ENCODE measurements at places on chromosomes 7 and 10.

GRCh38 chr7:56115852-56116538 is at the start of gene NUPR2:
Gene NUPR2 (minus strand): TSS chr7:56116417. CDS start chr7:56116314, 103 bp downstream.
- no peak for DNase-seq

DNA sequence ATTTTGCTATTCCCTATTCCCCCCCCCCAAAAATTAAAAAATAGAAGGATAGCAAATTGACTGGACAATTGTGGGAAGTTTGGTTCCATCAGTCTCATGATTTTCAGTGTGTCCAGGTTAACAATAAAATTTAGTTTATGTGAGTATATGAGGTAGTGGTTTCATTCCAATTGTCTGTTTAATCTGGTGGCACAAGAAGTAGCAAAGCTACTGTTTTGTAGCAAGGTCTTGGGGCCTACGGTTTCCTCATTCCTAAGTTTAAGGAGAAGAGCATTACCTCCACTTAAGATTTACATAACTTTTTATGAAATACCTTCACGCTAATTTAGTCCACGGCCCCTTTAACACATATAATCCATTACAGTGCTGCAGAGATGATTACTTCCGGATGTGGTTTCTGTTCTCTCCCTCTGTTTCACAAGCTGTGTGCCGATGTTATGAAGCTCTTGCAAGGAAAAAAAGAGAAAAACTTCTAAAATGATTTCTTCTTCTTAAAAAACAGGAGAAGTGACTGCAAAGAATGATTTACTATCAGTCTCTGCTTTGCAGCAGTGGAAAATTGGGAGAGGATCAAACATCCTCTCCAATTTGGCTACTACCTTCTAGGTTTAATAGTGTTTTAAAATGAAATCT is 32.7 kb upstream of the NPVF start:
- DNase-seq: no peak

DNA sequence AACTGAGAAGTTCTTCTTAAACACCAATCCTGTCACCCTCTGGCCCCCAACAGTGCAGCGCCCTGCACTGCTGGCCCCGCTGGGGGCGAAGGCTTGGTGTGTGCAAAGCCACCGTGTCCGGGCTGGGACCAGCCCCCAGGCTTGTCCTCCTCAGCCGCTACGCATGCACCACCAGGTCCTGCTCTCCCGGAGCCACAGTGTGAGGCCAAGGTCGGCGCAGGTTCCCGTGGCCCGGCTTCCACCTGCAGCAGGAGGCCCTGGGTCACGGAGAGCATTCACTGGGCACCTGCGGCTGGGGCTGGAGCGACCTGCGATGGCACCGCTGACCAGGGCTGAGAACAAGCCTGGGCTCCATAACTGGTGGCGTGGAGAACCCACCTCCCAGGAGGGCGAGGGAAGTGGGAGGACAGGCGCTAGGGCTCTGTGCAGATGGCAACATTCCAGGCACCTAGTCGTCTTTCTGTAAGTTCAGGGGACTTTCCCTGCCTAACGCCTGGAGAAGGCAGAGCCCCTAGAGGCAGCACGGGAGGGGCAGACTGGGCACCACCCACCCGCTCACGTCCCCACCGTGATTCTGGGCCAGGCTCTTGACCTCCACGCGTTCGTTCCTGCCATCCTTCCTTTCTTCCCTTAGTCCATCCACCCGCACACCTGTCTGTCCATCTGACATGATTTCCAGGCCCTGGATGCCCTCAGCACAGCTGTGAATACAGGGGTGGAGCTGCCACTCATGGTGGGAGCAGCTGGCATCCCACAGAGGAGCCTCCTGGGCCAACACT is 271.6 kb downstream of the ELFN1 start:
- no peak for DNase-seq

DNA sequence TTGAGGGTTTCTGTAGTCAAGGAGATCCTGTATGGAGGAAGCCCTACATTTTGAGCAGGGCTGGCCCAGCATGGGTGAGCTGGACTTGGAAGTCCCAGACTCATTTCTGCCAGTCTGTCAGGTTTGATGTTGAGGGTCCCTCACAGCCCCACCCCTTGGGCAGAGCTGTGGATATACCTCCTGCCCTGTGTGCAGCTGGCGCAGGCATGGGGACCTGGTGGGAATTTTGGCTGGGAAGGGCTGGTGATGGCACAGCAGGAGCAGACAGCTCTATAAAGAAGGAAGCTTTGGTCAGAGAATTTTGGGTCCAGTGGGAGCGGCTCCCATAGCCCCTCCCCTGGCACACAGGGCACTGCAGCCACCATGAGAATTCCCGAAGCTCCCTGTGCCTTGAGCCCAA is 482.6 kb downstream of the RPS24 start:
- no peak for DNase-seq

GRCh38 chr7:31028006-31028405 is 24.1 kb upstream of the ADCYAP1R1 start:
- no peak for DNase-seq

- DNase-seq: no peak
These were observed 336.0 kb upstream of the IGFBP3 start for GRCh38 chr7:46256870-46257661.

DNA sequence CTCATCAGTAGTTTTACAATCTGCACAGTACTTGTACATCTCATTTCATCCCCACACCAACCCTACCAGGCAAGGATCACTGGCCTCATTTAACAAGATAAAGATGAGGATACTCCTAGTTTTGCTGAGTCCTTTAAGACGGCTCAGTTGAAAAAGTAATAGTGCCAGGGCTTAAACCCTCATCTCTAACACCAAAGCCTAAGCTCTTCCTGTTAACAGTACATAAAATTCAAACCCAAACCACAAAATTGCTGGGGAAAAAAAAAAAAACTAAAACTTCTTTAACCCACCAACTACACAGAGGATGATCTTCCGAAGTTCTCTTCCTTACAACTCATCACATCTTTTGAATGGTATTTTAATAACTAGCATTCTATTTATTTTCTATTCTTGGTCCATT is 1.3 kb downstream of the SAR1A start:
- no peak for DNase-seq

DNA sequence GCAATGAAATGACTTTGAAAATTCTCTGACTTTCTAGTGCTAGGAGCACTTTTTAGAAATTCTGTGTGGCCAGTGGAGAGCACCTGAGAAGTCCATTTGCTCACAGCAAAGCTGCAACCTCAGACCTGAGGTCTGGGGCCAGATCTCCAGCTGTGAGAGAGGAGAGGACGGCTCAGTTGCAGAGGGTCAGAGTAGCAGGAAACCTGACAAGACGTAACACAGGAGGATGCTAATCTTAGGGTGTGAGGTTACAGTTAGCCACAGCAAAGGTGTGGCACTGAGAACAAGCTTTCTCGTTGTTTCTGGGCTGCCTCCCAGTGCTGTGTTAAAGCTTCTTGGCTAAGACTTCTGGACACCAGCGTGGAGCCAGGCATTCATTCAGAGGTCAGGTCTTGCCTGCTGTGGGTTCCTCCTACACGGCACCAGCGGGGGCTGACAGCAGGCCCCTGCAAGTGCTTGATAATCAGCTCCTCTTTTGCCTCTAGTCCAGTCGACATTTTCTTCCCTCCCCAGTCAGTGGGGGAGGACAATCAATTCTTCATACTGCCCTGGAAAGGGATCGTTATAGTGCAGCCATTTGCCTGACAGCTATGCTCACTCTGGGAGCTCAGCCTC is 435.4 kb upstream of the DPP6 start:
- no peak for DNase-seq

- DNase-seq: no peak
These were observed 39.9 kb downstream of the APBB1IP start for GRCh38 chr10:26478061-26478460.

DNA sequence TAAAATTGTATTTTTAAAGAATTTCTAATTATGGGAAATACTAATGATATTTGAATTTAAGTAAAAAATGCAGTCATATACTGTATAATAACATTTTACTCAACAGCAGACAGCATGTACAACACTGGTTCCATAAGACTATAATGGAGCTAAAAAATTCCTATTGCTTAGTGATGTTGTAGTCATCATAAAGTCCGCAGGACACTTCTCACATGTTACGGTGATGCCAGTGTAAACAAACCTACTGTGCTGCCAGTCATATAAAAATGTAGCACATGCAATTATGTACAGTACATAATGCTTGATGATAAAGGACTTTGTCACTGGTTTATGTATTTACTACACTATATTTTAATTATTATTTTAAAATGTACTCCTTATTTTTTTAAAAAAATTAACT is 629.3 kb downstream of the IPMK start:
- DNase-seq: no peak

DNA sequence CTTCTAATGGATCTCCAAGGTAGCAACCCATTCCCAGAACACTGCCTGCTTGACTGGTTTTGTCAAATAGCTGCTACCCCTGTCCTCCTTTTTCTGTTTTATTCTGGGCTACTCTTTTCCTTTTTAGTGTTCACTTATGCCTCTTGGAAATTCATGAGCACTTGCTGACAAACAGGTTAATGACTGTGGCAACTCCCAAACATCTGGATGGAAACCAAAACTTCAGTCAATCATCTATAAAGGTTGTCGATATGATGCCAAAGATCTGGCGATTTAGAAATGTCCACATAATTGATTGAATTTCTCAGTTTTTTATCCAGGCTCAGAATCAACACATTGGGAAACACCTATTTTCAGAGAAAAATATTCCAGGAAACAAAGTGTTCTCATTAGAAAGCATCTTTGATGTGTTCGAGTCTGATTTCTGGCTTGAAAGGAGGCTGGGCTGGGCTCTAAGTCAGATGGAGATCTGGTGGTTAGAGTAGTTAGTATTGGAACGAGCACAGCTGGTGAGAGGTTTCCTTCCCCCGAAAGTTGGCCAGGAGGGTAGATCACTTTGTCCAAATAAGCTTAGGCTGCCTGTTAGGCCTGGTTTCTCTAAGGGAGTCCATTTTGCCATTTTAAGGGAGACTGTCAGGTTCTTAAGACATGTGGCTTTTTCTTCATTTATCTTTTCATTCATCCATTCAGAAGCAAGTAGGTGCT is 17.8 kb downstream of the PAX2 start:
- DNase-seq: no peak

DNA sequence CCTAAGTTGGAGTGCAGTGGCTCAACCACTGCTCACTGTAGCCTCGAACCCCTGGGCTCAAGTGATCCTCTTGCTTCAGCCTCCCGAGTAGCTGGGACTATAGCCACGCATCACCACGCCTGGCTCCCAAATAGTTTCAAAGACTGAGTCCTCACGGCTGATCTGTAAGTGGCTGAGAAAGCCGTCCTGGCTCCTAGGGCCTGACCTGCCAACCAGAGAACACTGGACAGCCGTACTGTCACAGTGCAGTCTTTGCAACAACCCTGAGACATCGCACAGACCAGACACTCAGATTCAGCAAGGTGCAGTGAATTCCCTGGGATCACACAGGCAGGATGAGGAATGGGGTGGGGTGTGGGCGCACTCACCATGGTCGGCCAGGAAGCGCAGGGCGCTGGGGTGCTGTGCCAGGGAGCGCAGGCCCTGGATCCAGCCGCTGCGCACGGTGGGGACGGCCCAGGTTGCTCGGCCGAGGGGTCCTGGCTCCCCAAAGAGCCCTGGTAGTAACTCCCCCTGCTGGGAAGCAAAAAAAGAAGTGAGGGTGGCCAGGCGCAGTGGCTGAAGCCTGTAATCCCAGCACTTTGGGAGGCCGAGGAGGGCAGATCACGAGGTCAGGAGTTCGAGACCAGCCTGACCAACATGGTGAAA is 10.7 kb downstream of the BRAT1 start:
- no peak for DNase-seq

DNA sequence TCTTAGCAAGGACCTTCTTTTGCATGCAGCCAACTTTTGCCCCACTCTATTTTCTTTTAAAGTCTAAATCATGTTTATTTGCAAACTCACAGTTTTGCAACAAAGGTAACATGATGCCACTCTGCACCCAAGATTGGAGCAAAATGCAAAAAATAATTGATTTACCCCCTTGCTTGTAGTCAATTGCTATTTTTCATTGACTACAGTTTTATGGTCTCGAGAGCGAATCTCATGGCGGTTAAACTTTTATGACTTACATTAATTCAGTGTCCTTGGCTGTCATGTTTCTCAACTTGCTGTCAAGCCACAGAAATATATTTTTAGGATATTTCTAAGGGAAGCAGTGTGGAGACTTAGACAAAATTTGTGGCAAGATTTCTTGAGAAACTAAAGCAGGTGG is 110.0 kb upstream of the JCAD start:
- DNase-seq: no peak

DNA sequence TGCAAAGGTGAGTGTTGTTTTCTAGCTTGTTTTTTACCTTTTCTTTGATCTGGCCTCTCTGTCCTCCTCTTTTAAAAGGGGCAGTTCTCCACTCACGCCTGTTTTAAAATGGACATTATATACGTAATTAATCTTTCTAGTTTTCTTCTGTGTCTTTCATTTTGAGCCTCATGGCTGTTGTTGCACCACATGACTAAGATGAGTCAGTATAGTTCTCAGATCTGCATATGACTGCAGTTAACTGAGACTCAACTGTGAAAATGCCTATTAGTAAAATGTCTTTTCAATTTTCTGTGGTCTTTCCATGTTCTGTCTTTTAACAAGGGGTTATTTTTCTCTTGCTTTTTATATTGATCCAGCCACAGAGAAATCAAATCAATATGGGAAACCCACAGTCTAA is 296.1 kb downstream of the CDK14 start:
- no peak for DNase-seq

DNA sequence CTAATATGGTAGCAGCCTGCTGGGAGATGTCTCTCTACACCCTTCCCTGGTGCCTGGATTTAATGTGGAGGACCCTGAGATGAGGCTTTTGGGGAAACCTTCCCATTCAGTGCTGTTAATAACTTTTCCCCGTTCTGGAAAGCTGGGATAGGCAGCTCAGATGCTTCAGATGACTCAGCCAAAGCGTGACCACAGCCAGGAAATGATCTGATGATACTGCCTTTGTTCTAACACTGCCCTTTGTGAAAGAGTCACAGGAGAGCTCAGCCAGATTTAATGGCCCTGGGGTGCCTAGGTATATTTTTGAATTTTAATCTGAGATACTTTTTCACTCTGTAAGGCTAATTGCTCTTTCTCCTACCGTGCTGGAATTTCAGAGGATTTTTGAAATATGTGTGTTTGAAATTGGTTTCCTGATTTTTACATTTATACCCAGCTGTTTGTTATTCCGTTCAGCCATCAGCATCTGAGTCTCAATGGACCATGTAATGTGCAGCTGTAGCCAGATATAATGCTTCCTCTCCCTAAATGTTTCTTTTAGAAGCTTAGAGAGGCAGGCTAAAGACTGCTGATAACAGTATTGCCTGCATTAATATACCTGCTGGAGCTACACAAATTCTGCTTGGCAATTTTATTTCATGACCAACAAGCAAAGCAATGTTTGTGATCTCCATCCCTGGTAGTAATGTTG is 17.8 kb downstream of the CELF2 start:
- DNase-seq: no peak

- no peak for DNase-seq
These were observed 156.3 kb upstream of the TMEM106B start for GRCh38 chr7:12054830-12055229.

GRCh38 chr10:43013065-43013464 is 63.8 kb upstream of the RET start:
- no peak for DNase-seq

GRCh38 chr7:137325927-137326326 is 17.6 kb downstream of the PTN start:
- DNase-seq: no peak

DNA sequence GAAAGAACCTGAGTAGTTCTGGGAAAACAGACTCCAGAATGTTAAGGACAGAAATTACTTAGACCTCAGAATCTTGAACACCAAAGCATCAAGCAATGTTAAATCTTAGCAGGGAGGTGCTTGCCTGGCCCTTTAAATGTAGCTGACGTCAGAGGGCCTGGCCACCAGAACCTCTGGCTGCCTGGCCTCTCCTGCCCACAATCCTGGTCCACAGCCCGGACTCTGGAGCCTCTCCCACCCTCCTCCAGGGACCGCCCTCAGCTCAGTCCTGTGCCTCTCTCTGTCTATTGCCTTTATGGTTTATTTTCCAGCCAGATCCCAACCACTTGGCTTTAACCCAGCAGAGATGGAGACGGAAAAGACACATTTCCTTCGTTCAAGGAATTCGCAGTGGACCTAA is 42.2 kb upstream of the EGR2 start:
- no peak for DNase-seq

All from stimulated activated CD8-positive, alpha-beta memory T cell treated with anti-CD3 and anti-CD28 coated beads, Interleukin-2, amount 100 ng/mL, for 48 hours (primary cell).